ENCODE measurements at places on chromosomes 2 and 18.

- no peak for DNase-seq
Measured at GRCh38 chr2:32358111-32358482, 1.3 kb downstream of the BIRC6 start.

DNA sequence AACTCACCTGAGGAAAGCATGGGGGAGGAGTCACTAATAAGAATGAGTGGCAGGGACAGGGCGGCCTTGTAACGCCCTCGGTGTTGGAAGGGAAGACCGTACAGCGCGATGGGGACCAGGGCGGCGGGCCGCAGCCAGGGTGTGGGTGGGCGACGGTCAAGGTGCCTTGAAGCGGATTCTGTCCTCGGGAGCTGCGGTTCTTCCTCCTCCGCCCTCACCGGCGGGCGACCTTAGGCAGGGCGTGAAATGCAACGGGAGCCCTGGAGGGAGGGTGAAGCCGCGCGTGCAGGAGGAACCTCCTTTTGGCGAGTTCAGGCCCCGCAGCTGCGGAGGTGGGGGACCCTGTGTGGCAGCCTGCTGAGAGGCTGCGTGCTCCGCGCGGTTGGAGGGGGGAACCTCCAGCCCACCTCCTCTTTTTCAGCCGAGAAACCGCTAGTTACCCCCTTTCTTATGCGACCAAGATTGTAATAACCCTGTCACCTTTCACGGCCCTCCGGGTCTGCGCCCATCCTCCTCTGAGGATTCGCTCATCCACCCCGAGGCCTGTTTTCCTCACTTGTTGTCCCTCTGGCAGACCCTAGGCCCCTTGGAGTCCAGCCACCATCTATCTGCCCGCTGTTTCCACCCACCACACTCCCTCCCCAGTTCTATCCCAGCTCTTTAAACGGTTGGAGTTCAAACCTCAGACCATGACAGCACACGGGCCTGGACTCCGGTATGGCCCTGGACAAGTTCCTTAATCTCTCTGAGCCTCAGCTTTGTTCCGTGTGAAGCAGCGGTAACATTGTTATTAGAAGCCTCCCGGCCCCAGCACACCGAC, 823 bp upstream of the RNU2-63P start:
- no peak for DNase-seq

DNA sequence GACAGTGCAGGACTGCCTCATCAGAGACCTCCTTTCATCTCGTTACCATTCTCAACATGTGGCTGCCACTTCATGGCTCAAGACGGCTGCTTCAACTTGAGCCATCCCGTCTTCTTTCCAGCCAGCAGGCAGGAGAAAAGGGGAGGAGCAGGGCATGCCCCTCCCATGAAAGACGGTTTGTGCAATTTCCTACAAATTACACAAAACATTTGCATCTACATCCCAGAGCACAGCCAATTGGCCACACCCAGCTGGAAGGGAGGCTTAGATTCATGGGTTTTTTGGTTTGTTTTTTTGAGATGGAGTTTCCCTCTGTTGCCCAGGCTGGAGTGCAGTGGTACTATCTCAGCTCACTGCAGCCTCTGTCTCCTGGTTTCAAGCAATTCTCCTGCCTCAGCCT, 11.8 kb downstream of the UCN start:
- no peak for DNase-seq

- DNase-seq = no peak
Measured at GRCh38 chr18:59502274-59503175, 143.5 kb upstream of the LMAN1 start.

DNA sequence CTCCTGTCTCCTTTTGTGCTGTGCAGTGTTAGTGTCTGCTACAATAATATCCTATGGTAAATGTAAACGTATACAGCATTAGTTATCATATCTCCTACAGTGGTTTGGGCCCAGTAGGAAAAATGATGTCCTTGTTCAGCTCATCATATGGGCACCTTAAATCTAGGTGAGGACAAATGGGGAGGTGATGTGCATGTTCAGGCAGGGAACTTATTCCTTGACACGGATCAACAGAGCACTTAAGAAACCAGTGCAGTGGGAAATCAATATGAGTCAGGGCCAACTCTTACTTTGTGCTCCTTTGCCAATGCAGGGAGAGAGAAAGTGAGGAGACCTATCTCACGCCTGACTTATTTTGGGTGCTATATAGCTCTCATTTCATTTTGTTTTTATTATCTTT, 76.4 kb downstream of the KLHL14 start:
- no peak for DNase-seq

DNA sequence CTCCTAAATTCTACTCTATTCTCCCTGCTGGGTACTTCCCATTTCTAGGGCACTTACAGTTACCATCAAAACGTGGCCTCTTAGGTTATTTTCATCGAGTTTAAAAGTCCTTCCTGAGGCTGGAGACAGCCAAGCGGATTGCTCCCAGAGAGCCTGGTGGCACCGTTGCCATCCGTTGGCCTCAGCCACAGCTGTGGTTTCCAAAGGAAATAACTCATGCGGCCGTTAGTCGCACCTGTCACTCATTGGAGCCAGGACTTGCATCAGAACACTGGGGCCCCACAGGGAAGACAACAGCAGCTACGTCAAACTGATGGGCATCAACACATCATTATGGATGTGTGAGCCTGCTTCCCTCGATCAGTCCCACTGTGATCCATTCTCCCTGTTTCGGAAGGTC, 453.4 kb downstream of the BCL11A start:
- DNase-seq = no peak

- DNase-seq = no peak
Measured at GRCh38 chr2:159165048-159165447, 121.5 kb downstream of the WDSUB1 start.

DNA sequence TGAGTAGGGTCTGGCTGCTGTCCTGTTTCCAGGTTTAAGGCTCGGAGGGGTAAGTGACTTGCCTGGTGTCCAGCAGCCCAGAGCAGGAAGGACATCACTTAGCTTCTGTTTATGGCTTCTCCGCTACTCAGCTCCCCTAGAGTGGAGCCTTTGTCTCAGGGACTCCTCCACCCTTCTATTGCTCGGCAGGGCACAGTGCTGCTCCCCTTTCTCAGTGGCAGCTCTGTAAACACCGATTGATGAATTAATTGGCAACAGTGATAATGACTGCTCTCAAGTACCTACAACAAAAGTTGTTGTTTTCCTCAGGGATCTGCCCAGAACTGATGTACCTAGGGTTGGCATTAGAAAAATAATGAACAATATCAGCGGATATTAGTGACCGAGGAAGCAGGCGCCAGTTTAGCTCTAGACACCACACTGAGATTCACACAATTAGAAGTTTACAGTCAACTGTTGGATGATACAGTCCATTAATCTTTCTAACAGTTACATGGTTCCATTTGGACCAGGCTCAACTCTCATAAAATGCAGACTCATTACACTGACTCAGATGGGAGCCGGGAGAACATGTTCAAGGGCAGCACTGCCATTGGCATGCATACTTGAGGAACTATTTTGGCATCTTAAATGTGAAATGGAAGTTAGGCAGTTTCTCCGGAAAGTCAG, 265.7 kb downstream of the MTX2 start:
- no peak for DNase-seq

DNA sequence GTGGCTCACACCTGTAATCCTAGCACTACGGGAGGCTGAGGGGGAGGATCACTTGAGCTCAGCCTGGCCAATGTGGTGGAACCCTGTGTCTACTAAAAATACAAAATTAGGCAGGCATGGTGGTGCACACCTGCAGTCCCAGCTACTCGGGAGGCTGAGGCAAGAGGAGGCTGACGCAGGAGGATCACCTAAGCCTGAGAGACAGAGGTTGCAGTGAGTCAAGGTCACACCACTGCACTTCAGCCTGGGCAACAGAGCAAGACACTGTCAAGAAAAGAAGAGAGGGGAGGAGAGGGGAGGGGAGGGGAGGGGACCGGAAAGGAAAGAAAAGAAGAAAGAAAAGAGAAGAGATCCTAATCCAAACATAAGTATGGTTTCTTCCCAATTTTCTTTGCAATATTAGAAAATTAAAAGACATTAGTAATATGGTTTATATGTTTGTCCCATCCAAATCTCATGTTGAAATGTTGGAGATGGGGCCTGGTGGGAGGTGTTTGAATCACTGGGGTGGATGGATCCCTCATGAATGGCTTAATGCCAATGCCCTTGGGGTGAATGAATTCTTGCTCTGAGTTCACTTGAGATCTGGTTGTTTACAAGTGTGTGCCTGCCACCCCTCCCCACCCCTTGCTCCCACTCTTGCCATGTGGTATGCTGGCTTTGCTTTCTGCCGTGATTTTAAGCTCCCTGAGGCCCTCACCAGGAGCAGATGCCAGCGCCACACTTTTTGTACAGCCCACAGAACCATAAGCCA, 50.7 kb downstream of the TRIP12 start:
- DNase-seq = no peak

GRCh38 chr2:172985139-172985892, 90.3 kb upstream of the MAP3K20 start:
- DNase-seq = no peak

DNA sequence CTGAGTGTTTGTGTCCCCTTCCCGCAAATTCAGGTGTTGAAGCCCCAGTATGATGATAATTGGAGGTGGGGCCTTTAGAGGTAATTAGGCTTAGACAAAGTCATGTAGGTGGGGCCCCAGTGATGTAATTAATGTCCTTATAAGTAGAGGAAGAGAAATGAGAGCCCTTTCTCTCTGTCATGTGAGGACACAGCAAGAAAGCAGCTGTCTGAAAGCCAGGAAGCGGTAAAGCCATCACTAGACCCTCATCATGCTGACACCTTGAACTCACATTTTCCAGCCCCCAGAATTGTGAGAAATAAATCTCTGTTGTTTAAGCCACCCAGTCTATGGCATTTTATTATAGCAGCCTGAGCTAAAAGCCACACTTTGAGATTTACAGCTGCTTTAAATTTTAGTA, 1580.0 kb downstream of the LRP1B start:
- no peak for DNase-seq

- no peak for DNase-seq
Measured at GRCh38 chr2:105765415-105766299, 20.9 kb downstream of the NCK2 start.

GRCh38 chr2:157592374-157592773, 36.3 kb downstream of the ACVR1C start:
- no peak for DNase-seq

DNA sequence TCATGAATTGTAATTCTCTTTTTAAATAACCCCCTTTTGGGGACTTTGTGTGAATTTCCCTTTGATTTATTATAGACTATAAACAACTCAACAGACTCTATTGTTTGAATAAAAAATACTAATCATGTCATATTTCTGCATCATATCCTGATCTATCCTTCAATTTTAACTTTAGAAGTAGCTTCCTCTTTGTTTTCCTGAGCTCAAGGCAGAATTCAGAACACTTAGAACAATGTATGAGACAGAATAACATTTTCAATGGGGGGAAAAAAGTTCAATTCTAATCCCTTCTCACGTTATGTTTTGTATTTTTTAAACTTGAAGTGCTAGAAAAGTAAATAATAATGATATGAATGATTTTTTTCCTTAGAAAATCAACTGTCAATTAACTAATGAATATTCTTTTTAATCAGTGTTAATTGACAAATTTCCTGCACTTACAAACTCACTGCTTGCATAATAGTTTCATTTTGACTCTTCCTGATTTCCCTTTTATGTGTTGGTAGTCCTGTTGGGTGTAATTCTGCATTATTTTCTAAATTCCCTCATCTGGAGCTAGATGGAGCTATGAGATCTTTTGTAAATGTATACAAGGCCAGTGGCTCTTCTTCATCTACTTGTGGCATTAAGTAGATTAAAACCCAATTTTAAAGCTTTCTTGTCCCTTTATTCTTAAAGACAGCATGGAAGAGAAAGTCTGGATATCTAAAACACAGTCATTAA, 326.1 kb downstream of the PARD3B start:
- DNase-seq = no peak

DNA sequence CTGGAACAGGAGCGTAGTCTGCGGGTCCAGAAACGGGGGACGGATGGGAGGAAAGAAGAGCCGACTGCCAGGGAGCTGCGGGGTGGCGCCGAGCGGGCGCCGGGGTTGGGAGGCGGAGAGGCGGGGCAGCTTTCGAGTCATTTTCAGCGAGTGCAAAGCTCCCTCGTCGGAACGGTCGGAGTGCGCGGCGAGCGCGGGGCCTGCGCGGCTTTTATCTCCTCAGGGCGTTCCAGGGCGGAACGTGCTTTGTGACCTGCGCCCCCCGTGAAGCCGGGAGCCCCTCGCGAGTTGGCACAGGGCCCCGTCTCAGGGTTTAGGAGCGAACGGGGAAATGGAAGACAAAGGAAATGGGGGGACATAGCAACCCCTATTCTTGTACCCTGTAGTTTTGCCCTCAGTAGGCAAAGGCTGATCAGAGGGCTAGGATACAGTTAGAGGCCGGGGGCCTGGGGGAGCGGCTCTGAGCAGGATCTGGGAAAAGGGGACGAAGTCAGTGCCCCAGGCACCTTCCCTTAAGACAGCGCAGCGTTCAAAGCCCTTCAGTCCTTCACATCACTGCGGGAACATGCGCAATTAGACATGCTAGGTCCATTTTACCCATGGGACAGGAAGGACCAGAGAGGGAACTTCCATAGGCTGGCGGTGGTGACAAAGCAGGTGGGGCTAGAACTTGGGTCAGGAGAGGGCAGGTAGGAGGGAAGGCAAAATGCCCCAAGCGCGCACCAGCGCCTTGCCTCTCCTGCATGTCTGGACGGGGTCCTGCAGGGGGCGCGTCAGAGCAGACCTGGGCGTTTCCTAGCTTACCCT, 60.1 kb upstream of the IL1RL1 start:
- DNase-seq = no peak

DNA sequence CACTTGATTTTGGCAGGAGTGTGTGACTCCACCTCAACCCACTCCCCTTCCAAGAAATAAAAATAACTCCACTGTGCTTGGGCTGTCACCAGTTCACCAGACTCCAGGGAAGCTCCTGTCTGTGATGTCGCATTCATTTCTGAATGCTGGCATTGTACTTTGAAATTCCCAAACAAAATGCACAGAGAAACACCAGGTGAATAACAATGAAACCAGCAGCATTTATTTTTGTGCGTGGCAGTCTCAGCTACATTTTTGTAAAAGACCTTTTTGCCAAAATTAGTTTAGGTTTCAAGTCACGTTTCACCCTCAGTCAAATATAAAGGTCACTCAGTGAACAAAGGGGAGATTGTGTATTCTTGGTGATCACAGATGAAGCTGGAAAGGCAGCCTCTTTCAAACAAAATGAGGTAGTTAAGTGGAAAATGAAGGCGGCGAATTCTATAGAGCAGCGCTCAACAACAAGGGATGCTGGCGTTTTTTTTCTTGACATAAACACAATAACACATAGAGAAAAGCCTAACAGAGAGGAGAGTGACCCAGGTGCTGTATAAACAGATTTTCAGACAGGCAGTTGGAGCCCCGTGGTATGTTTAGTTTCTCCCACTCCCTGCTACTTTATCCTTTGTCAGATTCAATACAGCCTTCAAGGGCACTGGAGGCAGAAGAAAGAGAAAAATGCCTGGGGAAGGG, 210.3 kb upstream of the GCFC2 start:
- DNase-seq = no peak

GRCh38 chr2:39996653-39997080, 217.6 kb upstream of the THUMPD2 start:
- DNase-seq = no peak

GRCh38 chr2:150259746-150260145, 227.7 kb downstream of the RND3 start:
- no peak for DNase-seq

GRCh38 chr2:122636097-122636496, 880.6 kb downstream of the TSN start:
- no peak for DNase-seq

Data from cortex of kidney (tissue), 1 donor.